Substantia nigra (tissue), 51 donors: ENCODE measurements at places on chromosomes 16 and 17.

DNA sequence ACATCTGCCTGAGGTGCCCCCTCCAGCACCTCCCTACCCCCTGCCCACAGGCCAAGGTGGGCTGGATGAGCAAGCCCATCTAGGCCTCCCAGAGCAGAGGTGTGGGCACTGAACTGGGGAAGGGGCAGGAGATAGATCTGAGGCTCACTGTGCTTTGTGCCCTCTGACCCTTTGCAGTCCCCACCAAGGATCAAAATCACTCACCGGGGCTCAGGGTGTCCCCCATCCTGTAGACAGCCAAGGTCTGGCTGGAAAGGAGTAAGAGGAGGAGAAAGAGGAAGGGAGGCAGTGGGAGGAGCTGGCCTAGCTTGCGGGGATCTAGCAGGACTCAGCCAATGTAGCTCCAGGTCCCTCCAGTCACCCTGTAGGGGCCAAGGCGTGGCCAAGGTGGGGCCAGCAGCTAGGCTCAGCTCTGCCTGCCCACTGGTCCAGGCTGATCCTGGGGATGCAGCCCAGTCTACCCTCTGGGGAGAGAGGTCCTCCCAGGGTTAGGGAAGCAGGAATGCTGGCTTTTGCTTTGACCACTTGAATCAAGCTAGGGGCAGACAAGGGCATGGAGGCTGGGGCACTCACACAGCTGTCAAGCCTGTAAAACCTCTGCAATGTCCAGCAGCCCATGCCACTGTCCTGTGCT lies 1.8 kb downstream of the SLC12A4 start:
- no peak for DNase-seq

GRCh38 chr16:62503073-62503472 lies 466.8 kb upstream of the CDH8 start:
- DNase-seq = no peak

DNA sequence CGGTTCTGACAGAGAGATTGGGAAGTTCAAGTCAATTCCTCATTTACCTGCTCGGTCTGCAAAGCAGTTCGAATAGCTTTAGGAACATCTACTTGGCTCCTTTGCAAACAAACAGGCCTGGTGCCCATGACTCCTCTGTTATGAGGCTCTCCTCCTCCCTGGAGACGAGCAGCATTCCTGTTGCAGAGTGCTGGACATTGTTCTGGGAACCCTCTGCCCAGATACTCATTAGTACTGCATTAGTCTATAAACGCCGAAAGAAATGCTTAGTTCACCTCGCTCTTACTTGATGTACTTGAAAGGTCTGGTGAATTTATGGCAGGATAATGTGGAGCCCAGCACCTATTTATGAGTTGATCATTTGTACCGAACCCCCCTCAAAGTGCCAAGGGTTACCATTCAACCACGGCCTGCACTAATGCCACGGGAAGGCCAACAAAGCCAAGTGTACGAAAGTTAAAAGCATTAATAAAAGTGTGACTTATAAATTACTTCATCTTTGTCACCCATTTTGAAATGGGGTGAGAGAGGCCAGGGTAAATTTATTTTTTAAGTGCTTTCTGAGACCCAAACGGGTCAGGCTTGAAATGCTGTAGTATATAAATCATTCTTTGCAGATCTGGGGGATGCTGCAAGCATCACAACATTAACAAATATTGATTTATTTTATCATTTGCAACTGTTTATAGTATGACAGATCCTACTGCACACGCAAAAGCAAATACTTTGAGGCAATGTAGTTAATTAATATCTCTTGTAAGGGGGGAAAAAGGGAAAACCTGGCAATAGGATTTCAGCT lies 478.9 kb upstream of the PSMD7 start:
- no peak for DNase-seq

DNA sequence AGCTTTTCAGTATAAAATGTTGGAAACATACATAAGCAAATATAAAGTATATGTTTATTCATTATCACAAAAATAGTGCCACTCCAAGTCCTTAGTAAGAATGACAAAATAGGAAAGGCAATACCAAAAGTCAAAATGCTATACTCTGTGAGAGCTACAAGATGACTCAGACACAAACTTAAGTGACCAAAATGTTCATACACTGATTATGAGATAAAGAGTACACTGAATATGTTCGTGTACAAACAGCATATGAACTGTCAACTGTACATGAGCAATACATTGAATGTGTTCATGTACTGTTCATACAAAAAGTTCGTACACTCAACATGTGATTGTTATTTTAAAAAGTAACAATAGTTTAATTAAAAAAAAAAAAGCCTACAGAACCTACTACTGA lies 103.3 kb downstream of the CA4 start:
- DNase-seq = no peak

DNA sequence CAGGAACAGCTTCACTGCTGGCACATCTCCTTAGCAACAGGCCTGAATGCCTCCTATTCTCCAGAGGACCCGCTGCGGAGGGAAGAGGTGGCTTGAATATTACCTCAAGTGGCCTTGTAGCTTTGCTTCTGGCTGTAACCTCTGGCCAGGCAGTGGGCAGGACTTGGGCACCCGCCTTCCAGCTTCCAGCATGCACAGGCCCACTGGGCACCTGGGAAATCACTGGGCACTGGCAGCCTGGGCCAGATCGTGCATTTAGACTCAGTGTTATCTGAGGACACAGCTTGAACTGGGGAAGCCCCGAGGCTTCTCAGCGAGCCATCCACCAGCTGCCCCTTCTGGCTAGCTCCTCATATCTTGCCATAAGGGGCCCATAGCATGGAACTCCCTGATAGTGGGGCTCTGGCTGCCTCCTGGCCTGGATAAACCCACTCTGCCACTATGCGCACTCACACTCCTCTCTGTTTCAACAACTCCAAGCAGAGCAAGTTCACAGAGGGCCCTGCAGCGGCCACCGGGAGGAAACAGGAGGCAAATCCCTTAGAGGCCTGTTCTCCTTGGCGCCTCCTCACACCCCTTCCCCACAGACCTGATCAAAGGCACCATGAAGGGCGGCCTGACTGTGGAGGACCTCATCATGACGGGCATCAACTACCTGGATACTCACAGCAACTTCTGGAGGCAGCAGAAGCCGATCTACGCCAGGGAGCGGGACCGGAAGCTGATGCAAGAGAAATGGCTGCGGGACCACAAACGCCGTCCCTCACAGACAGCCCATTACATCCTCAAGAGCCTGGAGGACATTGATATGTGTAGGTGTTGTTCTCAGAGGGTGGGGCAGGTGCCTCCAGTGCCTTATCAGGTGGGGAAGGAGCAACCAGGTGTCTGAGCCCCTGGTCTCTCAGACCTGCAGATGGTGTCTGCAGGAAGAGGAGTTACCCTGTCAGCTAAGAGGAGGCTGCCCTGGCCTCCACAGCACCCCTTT lies 7.8 kb downstream of the ODAD4 start:
- no peak for DNase-seq

- DNase-seq = no peak
Measured at GRCh38 chr17:80219013-80219762, 945 bp downstream of the SGSH start.

DNA sequence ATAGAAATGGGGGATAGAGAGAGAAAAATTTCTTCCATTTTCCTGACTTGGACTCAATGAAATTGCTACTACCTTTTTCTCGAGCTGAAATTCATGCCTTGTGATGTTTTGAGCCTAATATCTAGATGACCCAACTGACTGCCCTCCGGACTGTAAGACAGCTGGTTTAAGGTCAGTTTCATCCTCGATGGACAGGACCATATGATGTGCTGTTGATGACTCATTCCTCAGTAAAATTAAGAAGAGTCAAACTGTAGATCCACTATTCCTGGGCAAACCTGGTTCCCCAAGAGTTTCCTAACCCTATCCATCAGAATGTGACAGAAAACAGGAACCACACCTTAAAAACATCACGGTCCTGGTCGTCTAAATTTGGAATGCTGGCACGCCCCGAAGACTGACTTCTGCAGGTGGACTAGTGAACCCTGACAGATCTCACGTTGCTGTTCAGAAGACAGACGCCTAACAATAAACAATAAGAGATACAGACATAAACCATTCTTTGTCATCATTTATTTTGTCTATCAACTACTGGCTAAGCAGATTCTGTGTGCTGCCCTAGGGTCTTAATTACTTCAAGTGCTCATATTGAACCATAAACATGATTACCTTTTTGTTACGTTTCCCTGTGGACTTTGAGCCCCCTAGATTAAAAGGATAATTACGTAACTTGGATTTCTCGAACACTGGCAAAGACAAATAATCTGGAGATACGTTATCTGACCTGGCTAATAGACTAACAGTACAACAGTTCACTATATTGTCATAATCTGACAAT lies 45.1 kb upstream of the NOS2 start:
- no peak for DNase-seq

DNA sequence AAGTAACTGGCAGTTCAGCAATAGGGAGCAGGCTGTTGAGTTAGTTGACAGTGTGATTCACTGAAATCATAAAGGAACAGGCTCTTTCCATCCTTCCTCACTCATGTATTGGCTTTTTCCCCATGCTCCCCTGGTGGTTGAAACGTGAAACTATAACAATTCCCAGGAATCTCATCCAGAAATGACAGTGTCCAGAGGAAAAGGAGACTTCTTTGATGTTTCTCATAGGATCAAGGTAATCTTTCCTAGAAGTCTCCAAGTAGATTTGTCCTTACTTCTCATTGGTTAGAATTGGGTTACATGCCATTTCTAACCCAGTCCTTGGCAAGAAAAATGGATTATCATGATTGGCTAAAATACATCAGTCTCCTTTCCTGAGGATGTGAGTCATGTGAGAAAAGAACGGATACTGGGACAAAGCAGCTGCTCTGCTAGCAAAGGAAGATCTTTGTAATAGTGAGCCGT lies 14.4 kb downstream of the TTC19 start:
- no peak for DNase-seq

- DNase-seq = no peak
Measured at GRCh38 chr17:40450175-40450574, 6.9 kb downstream of the IGFBP4 start.

- no peak for DNase-seq
Measured at GRCh38 chr17:42038221-42038973, 12.0 kb downstream of the C17orf113 start.

GRCh38 chr17:81354954-81355347 lies 40.3 kb upstream of the BAHCC1 start:
- no peak for DNase-seq

DNA sequence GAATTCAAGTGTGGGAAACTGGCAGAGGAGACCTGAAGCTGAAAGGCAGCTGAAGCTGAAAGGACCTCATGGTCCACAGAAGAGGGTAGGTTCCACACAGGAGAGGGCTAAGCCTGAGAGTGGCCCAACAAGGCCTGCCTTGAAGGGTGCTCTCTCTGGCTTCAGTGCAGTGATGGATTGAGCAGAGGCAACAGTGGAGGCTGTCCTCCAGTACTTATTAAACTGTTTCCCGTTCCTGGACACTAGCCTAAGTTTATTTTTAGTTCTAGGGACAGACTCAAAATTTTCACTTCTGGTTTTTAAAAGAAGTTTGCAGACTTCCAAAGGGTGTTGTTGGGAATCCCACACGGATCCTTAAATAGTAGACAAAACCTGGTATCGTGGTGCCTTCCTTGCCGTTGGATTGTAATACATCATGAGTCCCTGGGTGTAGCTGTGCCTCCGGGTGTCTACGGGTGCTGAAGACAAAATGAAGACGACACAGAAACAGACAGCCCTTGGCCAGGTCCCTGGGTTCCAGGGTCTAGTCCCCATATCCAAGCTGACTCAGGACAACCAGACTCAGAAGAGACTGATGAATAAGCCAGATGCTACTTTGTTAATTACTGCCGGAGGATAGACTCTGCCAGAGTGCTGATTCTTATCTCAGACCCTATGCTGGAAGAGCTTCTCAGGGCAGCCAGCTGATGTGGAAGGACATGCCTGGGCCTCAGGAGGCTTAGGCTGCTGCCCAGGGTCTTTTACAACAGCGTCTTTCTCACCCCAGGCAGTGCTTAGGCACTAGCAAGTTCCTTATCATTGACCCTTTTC lies 7.1 kb upstream of the CMTM4 start:
- DNase-seq = no peak

DNA sequence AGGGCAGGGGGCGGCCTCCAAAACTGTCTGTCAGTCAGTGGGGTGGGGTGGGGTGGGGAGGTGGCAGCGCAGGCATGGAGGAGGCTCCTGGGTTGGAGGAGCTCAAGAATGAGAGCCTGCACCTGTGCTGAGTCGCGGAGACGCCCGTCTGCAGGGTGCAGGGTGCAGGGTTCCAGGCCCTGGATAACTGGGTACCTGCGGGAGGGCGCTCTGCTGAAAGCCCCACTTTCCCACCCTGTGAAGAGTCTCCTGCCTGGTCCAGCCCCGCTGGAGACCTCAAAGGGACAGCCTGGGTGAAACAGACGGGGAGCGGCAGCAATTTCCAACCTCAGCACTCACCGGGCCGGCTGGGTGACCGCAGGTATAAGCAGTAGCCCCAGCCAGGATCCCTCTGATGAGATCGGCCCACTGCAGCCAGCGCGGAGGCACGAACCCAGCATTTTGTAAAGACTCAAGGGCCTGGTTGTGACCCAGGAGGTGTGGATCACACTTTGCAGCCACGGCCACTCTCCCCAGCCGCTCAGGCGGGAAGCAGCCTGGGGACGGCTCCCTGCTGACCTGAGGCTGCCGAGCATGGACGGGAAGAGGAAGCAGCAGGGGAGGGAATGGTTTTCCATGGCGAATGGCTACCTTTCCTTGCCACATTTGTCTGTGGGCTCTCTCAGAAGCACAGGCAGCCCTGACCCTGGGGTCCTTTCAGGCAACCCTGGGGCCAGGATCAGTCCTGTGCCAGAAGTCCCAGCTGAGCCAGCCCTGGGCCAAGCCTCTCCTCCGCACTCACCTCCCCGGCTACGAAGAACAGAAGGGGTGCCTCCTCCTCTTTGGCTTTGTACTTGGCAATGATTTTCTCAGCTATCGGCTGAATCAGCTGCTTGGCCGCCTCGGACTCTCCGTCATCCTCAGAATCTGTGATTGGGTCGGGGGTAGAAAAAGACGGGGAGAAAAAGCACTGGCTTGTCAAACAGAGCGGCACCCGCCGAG lies 21.0 kb downstream of the MRM3 start:
- no peak for DNase-seq
